Activated CD8-positive, alpha-beta memory T cell treated with anti-CD3 and anti-CD28 coated beads for 1 hour (primary cell): ENCODE measurements at places on chromosomes 4 and X.

DNA sequence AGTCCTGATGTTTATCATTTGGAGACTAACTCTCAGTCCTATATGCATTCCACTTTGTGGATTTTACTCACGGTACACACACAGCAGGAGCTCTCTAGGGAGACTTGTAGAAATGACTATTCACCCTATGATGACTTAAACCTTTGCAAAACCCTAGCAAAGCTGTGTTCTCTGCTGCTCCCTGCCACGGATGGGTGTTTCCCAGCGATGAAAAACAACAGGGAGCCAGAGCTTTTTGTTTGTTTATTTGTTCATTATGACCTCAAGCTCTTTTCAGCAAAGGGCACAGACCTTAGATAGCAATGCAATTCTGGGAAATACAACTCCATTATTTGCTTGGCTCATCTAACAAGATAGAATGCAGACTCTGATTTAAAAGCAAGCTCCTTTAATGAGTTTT is 156.6 kb downstream of the GRIA3 start:
- no peak for DNase-seq

DNA sequence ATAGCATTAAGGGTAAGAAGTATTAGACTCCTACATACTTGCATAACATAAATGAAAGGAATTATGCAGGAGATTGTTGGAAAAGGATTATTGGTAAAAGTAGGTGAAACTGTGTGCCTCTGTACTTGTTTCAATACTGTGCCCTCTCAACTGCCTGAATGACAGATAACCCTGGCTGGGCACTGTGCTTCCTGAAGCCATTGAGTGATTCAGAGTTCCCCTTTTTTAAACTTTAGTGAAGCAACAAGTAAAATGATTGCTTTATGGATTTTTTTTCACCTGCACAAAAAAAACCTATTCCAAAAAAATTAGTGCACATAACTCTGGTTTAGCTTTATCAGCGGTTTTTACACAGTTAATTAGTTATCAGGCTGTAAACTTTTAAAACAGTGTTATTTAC is 204.8 kb downstream of the TRAM1L1 start:
- no peak for DNase-seq

DNA sequence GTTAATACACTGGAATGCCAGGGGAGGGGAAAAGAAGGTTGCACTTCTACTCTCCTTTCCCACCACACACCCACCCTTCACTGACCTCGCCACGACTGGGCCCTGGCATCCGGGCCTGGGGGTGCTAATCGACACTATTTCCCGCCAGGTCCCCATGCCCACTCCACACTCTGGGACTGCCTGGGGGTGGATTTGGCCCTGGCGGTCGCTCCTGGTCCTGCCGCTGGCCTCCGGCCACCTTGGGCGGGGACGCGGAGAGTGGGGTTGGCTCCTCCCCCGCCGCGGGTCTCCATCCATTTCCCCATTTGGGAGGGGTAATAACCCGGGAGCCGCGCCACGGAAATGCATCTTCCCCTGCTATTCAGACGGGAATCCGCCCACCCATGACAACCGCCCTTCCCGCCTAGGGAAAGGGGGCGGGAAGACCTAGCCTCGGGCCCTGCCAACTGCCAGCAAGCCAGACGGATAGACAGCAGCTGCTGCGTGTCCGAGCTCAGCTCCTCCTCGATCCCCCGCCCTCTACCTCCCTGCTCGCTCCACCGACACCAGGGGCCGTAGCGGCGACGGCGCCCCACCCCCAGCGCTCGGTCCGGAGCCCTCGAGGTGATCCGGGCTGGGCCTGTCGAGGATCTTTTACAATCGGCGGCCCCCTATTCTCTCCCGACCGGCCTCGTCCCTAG is 78.1 kb downstream of the RLIM start:
- DNase-seq, result peak; percentile 1

DNA sequence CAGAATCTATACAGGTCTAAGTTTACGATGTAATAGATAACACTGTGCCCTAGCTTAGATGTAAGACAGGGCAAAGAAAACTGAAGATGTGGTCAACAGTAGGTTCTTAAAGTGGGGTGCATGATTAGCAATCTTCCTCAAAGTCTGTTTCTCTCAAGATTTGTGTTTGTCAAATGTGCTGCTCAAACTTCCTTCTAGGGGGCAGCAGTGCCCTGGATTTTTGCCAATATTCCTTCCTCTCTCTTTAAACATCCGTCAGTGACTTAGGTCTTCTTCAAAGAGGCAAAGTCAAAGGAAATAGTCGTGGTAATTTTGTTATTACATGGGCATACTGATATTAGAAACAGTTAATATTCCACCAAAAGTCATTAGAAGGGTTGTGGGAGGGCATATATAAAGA is 4.2 kb upstream of the PDHA2 start:
- DNase-seq, result no peak

- no peak for DNase-seq
Measured at GRCh38 chr4:147548256-147548655, 67.4 kb downstream of the EDNRA start.

DNA sequence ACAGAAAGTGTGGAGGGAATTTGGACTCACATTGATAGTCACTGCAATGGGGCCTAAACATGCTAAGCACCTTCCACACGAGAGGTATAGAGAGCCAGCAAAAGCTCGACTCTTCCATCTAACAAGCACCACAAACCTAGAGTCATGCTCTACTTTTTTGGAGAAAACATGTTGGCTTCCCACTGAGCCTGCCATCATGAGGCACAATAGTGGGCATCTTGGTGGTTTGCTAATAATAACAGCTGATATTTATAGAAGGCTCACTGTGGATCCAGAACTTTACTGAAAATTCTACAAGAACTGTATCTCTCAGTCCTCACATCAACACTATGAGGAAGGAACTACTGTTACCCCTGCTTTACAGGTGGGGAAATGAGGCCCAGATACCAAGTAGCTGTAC is 26.6 kb downstream of the MAML3 start:
- DNase-seq, result no peak

DNA sequence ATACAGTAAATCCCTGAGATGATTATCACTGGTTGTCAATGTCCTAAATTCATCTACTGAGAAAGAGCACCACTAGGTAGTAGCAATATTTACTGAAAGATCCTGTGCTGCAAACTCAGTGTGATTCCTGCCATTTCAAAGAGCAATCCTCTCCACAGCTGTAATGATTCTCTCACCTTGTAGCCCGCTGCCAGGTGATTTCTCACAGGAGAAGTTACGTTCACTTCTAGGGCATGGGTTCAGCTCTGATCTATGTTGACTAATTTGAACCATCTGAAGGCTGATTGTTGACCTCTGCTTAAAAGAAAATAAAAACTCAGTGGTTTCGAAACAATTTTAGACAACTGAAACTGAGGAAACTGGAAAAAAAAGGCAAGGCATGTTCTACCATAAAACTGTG is 197.0 kb downstream of the FAT4 start:
- DNase-seq, result no peak

GRCh38 chrX:45745479-45745878 is 544.8 kb upstream of the DIPK2B start:
- no peak for DNase-seq

DNA sequence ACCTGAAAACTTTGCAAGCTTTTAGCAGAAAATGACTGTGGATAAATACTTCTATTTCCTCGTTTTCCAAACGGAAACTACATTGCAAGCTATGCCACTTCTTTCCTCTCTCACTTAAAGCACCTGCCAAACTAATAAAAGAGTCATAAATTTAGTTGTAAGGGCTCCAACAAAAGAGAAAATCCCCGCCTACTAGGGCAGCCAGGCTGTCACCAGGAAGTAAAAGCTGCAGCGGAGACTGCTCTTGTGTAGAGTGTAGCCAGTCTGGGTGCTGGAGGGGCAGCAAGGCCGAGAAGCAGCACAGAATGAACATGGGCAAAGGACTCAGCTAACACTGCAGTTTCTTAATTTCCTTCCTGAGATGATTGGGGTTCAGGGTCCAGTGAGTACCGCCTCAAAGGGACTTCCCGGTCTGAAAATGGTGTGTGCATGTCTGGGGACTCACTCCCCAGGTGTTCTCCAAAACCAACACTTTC is 89.3 kb upstream of the MAML3 start:
- no peak for DNase-seq

GRCh38 chr4:52869656-52870055 is 7.5 kb downstream of the RASL11B start:
- DNase-seq, result no peak
